ENCODE measurements at places on chromosomes 11 and 22.
A peak's percentile ranks its signal among the peaks of the same experiment; 100 is the strongest.

GRCh38 chr22:25553131-25553530 is 11.3 kb upstream of the GRK3 start:
- DNase-seq = no peak

DNA sequence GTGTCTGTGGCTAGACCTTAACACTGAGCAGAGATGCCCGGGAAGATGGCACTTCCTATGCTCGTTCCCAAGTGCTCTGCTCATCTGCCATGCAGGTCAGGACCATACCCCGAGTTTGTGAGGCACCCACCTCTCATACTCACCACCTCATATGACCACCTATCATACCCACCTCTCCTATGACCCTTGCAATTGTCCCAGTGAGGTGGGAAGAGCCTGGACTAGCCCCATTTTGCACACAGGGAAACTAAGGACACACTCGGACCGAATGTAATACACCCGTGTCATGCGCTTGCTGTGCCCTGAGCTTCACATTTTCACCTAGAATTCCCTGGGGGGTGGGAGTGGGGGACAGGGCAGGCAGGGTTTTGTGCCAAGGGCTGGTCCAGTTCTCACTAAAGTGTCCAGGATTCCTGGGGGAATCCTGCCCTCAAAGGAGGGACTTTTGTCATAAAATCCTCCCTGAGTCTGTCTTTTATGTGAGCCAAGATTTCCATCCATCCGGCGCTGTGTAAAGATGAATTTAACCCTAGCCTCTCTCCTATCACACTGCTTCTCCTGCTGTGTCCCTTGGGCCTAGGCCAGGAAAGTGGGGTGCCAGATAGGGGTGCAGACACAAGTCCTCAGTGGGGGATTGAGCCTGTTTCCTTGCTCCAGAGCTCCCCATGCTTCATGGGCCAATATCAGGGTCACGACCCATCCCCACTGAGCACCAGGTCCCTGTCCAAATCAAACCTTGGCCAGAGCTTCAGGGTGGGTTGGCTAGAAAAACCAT is 20.0 kb downstream of the TPBGL start:
- no peak for DNase-seq

GRCh38 chr11:114308689-114309089 is 12.5 kb downstream of the NNMT start:
- no peak for DNase-seq

DNA sequence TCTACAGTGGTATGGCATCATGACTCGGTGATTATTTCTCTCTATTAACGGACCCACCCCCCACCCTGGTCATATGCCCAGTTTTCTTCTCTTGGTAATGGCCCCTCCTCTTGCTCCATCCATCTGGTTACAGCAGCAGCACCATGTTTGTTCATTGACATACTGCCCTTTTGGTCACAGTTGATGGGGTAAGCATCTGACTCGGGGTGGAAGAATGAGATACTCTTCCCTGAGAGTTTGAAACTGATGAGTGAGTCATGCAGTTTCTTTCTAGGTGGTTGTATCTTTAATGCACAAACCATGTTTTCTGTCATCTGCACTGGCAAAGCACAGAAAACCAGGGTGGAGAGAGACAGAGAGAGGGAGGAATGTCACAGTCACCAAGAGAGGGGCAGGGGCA is 126.0 kb downstream of the SYN3 start:
- no peak for DNase-seq

DNA sequence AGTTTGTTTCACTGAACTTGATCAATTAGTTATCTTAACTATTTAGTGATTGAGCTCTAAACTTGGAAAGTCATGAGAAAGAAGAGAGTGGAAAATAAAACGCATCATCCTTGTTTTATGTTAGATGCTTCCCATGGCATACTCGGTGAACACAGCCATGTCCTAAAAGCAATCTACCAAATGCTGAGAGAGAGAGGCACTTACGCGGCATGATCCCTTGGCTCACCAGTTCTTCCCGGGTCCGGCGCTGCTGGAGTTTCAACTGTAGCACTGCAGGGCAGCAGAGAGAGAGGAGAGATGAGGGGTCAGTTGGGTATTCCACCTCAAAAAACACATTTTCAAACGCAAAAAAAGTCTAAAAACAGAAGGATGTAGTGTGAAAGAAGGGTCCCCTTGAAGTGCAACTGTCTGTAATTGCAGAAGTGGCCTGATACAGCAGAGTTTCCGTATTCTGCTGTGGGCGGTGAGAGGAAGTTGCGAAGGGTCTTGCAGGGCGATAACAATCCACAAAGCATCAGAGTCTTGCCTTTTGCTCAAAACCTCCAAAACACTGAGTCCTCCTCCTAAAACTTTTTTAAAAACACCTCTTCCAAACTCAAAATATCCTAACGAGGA is 92.7 kb downstream of the SGSM3 start:
- peak; percentile 51 for DNase-seq

DNA sequence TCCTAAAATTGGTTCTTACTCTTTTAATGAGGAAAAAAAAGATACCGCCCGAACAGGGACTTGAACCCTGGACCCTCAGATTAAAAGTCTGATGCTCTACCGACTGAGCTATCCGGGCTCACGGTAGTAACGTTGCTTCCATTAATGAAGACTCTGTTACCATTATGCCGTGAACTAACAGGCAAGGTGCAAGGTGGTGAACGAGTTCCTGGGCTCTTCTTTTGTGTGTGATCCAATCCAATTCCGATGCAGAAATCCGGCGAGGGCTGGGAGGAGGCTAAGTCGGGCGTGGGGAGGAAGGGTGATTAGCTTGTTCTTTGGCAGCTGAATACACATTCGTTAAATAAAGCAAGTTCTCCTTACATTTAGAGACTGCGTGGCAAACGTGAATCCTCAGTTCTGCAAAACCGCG is 49.0 kb downstream of the OR4D9 start:
- DNase-seq = peak; percentile 83

Measured in activated naive CD8-positive, alpha-beta T cell treated with anti-CD3 and anti-CD28 coated beads, Interleukin-2, amount 50 U/mL, for 24 hours (primary cell).